ENCODE measurements at places on chromosomes 13 and 19.

DNA sequence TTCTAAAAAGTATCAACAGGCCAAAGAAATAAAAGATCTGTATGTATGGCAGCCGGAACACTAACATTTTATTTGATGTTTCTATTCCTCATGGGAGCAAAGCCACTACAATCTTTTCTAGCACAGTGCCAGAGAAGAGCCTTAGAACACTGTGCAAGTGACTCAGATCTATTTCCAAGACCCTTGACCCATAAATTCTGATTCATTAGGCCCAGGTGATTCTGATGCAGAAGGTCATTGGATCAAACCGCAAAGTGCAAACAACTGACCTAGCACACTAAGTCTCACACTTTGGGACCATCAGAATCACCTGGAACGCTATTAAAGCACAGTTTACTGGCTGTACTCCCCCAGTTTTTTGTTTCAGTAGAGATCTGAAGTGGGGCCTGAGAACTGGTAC lies 87.6 kb downstream of the MYCBP2 start:
- no peak for DNase-seq

DNA sequence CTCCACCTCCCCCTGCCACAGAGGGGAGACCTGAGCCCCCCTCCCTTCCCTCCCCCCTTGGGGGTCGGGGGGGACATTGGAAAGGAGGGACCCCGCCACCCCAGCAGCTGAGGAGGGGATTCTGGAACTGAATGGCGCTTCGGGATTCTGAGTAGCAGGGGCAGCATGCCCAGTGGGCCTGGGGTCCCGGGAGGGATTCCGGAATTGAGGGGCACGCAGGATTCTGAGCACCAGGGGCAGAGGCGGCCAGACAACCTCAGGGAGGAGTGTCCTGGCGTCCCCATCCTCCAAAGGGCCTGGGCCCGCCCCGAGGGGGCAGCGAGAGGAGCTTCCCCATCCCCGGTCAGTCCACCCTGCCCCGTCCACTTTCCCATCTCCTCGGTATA lies 2.4 kb upstream of the APOE start:
- no peak for DNase-seq

GRCh38 chr19:30263830-30264381 lies 108.3 kb upstream of the ZNF536 start:
- peak; percentile 14 for DNase-seq

GRCh38 chr13:46382224-46382623 lies 4.8 kb downstream of the RUBCNL start:
- no peak for DNase-seq

- DNase-seq = no peak
These were observed 229.6 kb upstream of the HTR2A start for GRCh38 chr13:47126432-47126831.

- peak; percentile 60 for DNase-seq
These were observed 35.8 kb upstream of the FLT1 start for GRCh38 chr13:28530729-28531076.
